Kidney (tissue), 22 donors: ENCODE measurements at places on chromosomes 6 and 20. TPM values are rescaled to one million over a fixed set of nuclear protein-coding genes. Genes with fewer than 3 reads are reported as not detected.
A peak's percentile ranks its signal among the peaks of the same experiment; 100 is the strongest.

DNA sequence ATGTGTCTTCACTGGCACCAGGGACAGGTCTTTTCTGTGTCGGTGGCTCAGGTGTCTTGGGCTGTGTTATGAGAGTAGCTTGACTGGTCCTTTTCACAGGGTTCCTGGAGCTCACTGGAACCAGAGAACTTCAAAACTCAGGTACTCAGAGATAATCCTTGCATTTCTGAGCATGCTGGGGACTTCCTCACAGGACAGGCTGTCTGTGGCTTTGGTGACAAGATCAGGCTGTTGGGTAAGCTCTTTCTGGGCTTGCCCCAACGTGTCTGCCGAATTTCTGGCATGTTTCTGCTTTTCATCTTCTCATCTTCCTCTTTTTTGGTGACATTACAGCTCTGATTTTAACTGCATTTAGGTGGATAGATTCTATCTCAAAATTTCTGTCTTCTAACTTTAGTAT, 270.0 kb downstream of the CDH26 start:
- no peak for DNase-seq

Gene SEMG1
- not detected for total RNA-seq

- peak; percentile 82 for DNase-seq
These were observed 39.8 kb downstream of the ADTRP start for GRCh38 chr6:11738661-11739375.

DNA sequence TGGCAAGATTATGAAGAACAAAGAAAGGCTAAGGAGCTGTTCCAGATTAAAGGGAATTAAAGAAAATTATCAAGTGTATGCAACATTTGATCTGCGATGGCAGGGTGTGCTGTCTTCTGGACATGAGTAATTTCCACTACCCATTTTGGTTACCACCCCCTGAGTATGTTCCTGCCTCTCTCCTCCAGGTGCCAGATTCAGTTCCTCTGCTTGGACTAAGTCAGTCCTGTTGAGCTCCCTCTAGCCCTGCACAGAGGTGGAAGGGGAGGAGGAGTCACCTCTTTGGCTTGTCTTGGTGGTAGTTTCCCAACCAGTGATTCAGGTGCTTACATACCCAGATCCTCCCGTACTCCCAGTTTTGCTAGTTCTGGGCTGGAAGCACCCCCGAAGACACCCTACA, 22.2 kb upstream of the SNRPB2 start:
- DNase-seq, result no peak

- no peak for DNase-seq
These were observed 406 bp upstream of the WFDC5 start for GRCh38 chr20:45115386-45115774.

- no peak for DNase-seq
These were observed 27.2 kb upstream of the CNKSR3 start for GRCh38 chr6:154537511-154538325.

Gene OLIG3
- total RNA-seq, result not detected

GRCh38 chr20:540391-541201, 3.0 kb downstream of the CSNK2A1 start:
- no peak for DNase-seq

- DNase-seq, result peak; percentile 44
These were observed 646.3 kb downstream of the UTRN start for GRCh38 chr6:144931172-144932035.

- DNase-seq, result no peak
These were observed 306.9 kb downstream of the LRFN2 start for GRCh38 chr6:40280231-40280630.

Gene RPS6KA2
- total RNA-seq, result 61.2 TPM

Gene HSPA12B
- 18.9 TPM for total RNA-seq

DNA sequence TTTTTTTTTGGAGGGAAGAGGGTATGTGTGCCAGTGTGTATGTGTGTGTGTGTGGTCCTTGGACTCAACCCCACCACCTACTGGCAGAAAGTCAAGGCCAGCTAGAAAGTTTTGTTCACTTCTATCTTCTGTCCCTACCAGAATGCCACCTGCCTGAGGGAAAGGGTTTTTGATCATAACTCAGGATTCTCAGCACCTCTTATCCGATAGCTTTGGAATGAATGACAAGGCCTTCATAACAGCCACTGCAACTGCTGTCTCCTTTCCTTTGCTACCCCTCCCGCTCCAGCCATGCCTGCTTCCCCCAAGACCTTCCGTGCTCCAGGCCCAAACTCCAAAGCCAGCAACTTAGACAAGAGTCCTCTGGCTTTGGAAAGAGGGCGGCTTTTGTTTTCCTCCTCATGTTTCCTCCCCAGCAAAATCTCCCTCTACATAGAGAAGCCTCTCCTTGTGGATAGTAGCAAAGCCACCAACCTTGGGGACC, 18.7 kb downstream of the BTN3A1 start:
- DNase-seq, result peak; percentile 64

Gene NKX2-4
- total RNA-seq, result not detected

Gene TM9SF4
- 52.0 TPM for total RNA-seq

- no peak for DNase-seq
These were observed 11.3 kb upstream of the PTGIS start for GRCh38 chr20:49579195-49579594.

Gene KIF3B
- 62.2 TPM for total RNA-seq

GRCh38 chr6:144314562-144314961, 29.4 kb downstream of the UTRN start:
- no peak for DNase-seq

DNA sequence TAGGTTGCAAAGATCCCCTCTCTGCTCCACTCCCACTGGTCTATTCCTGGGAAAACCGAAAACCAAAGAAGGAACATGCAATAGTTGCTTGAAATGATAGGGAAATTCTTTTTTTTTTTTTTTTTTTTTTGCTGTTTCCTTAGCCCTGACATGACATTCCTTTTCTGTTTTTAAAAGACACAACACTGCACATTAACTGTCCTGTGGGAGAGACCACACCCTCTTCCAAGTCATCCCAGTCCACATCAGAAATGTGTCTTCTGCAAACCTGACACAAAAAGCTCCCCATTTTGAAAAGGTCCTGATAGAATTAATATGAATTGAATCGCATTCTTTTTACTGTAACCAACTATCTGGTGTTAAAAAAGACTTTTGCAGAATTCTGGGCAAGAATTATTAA, 43.4 kb upstream of the RIPOR2 start:
- no peak for DNase-seq

Gene OR2H2
- not detected for total RNA-seq

DNA sequence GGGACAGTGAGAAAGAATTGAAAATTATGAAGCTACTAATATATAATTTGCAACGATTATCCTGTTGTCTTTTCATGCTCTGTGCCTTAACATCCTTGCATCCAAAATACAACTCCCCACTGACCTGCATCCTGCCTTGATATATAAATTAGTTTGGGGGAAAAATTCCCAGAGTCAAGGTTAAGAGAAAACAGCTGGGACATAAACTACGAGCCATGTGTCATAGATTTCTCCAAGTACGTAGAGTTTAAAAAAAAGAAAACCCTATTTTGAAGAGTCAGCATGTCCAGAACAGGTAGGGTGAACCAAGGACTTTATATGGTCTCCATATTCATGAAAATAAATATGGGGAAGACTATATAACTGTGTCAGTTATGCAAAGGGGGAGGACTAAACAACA, 123.8 kb upstream of the MARCKS start:
- peak; percentile 66 for DNase-seq

Gene ARMH2
- total RNA-seq, result not detected

GRCh38 chr20:36234771-36235320, 1.4 kb upstream of the AAR2 start:
- no peak for DNase-seq

Gene POPDC3
- total RNA-seq, result not detected

DNA sequence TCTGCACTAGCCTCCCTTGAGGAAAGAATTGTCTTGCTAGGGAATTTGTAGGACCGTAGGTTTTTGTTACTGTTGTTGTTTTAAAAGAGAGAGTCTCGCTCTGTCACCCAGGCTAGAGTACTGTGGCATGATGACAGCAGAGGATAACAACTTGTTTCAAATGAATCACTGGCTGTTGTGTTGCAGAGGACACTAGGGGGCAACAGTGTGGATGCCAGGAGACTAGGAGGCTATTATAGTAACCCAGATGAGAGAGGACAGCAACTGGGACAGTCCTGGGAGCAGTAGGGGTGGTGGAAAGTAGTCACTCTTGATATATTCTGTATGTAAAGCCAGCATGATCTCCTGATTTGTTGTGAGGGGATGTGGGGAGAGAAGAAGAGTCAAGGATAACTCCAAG, 41.8 kb upstream of the LAMA4 start:
- no peak for DNase-seq

GRCh38 chr6:52976591-52977035, 18.5 kb downstream of the GSTA4 start:
- no peak for DNase-seq

- no peak for DNase-seq
These were observed 597 bp downstream of the ADA start for GRCh38 chr20:44650771-44651433.

Gene PRRT1
- total RNA-seq, result 2.4 TPM

- DNase-seq, result no peak
These were observed 241.7 kb upstream of the TAB2 start for GRCh38 chr6:149075616-149076354.

DNA sequence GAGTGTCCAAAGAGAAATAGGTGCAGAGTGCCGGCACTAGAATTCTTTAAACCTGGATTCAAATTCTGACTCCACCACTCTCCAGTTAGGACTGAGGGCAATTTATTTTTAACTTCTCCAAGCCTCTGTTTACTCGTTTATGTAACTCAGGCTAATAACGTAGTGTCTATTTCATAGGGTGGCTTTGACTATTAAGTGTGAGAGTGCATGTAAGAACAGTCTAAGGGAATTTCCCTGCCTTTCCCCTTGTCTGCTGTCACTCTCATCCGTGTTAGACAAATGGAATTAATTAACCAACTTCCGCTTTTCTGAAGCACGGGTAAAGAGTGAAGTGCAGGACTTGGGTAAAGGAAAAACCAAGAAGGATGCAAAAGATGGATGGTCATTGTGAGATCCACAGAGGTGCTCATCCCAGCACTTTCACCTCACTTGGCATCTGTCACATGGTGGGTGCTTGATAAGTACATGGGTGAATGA, 4.1 kb upstream of the ZKSCAN8 start:
- no peak for DNase-seq

Gene KIF6
- 2.9 TPM for total RNA-seq

DNA sequence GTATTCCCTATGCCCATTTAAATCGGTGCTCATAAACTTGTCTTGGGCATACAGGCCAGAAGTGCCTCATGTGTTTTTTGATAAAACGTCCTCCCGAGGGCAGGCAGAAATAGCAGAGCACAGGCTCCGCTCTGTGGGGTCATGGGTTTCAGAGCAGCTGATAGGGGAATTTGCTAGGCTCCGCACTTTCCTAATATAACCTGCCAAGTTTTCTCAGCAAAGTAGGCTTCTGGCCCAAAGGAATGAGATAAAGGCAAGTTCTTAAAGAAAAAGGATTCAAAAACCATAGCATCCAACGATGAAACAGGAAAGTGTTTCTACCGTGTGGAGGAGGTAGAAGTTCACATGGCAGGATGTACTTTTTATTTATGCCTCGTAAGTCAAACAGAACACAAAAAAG, 69.8 kb upstream of the RALGAPA2 start:
- peak; percentile 23 for DNase-seq

DNA sequence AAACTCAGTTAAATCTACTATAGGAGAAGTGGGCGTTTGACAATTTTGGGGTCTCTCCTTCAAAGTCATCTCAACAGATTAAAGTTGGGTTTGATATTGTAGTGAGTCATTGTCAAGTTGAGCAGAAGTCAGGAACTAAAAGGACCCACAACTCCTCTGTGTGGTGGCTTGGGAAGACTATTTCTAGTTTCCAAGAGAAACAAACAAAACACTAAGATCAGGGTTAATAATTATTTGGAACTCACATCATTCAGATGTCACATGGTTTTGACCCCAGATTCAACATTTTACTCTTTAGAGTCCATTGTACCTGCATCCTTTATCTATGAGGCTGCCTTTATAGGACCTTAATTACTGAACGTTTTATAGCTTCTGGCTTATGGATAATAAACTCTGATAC, 45.3 kb upstream of the TINAG start:
- DNase-seq, result peak; percentile 27

DNA sequence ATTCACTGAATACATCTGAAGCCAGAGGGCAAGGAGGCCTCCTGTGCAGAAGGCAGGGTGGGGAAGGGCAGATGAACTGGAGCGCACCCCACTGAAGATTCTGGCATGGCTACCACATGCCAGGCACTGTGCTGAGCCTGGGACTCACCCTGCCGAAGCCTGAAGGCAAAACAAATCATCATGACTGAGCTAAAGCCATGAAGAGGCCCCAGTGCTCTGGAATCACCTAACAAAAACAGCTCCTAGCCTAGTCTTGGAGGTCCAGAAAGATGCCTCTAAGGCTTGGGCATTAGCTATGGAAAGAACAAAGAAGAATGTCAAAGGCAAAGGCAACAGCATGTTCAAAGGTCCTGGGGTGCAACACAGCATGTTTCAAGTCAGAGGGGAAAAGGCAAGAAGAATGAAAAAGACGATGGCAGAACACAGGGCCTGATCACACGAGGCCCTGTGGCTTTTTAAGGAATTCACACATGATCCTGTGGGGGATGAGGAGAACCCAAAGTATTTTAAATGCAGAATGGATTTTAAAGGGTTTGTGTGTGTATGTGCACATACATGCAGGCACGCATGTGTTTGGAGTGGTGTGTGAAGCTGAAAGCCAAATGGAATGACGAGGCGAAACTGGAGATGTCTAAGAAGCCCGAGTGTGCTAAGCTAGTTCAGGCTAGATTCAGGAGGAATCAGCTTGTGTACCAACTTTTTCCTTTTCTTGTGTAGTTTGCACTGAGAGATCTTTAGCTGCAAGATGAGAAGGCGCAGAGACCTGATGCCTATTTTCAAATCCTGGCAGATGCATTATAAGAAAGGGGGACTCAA, 261.4 kb downstream of the ZNF217 start:
- DNase-seq, result no peak

GRCh38 chr6:140871911-140872310, 1260.8 kb upstream of the GJE1 start:
- no peak for DNase-seq

DNA sequence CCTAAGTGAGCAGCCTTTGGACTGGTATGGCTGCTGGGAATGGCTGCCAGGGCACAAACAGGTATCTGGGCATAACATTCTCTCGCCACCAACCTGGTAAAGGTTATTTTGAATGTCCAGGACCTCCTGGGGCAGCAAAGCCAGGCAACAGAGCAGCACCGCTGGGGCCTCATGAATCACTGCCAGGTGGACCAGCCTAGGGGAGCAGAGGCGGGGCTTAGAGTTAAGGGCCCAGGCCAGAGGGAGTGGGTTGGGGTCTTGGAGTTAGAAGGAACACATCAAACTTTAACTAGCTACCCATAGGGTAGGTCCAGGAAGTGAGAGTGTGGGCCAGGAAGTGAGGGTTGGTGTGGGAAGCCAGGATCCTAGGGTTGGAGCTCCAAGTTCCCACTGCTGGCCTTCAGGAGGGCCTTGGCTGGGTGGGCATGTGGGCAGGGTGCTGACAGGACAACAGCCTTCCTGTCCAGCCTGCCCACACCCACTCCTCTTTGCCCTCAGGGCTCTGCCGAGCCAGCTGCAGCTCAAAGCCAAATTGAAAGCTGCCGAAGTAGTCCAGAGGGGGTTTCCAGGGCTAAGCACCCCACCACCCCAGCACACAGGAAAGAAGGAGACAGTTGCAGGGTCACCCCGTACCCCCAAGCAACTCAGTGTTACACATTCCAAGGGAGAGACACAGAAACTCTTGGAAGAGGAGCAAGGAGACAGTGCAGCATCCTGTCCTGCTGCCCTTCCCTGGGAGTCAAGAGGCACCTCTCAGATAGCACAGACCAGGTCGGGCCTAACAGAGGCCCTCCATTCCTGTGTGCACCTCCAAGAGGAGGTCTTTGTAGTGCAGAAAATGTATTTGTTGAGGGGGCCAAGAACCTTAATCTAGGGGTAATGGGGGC, 2.6 kb downstream of the NFKBIE start:
- no peak for DNase-seq

GRCh38 chr6:52497652-52498408, 77.7 kb downstream of the EFHC1 start:
- DNase-seq, result no peak
